Activated naive CD4-positive, alpha-beta T cell treated with anti-CD3 and anti-CD28 coated beads, Interleukin-2, amount 50 U/mL, for 72 hours (primary cell): ENCODE measurements at places on chromosomes 5 and 9. TPM values are rescaled to one million over a fixed set of nuclear protein-coding genes. Genes with fewer than 3 reads are reported as not detected.

The KCNV2 gene
- not detected for total RNA-seq

DNA sequence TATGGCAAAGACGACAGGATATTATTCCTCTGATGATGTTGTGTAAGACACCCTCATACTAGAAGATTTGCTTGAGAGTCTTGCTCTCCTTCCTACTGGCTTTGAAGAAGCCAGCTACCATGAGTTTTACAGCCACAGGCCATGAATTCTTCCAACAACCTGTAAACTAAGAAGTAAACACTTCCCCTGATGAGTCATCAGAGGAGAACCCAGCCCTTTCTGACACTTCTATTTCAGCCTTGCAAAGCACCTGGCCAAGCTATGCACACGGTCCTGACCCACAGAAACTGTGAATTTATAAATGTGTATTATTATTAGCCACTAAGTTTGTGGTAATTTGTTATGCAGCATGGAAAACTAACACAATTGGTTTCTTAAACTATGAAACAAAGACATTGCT, 288.8 kb upstream of the ADAMTSL1 start:
- no peak for DNase-seq

- no peak for DNase-seq
These were observed 78.0 kb downstream of the SEC61B start for GRCh38 chr9:99300103-99300439.

- DNase-seq: no peak
These were observed 343.0 kb downstream of the RAB3C start for GRCh38 chr5:58925627-58926540.

- DNase-seq: no peak
These were observed 70.3 kb downstream of the FYB1 start for GRCh38 chr5:39148983-39149534.
